ENCODE measurements at places on chromosomes 3 and 15. TPM values are rescaled to one million over a fixed set of nuclear protein-coding genes. Genes with fewer than 3 reads are reported as not detected.

Gene LAMB2
- 259 TPM for total RNA-seq

DNA sequence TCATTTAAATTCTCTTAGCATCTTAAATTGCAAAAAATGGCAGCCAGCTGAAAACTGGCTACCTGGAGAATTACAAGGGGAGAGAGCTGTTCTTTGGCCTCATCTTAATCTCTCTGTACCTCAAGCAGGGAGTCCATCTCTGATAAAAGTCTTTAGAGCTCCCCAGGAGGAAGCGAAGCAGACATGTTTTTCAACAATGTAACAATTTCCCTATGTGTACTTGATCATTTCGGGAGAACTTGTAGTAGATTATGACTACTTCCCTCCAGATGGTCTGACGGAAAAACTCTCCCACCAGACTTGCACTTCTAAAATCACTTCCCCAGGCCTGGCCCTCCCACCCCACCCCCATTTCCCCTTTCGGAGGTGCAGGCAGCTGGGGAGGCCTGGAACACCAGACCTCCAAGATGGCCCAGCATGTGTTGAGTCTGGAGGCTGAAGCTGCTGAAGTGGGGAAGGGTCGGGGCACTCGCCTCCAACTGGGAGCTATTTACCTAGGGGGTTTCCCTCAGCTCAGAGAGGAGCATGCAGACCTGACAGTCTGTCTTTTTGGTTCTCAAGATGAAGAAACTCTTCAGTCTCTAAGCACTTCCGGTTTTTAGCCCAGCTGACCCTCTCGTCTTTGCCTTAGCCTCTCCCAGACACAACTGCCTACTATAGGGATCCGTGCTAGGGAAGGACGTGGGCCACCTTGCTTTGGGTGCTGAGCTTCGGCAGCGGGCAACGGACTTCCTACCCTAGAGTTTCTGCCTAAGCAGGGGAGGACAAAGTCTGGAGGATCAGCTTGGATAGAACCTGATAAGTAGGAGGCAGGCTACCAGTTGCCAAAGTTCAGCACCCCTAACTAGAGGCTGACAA lies 164.0 kb upstream of the TBL1XR1 start:
- peak overlapping the region; percentile 67 for H3K4me3 ChIP-seq
- peaks cover 27% of the 10 kb centered on the region for H3K27me3 ChIP-seq
- H3K36me3 ChIP-seq, result peaks cover 4% of the 10 kb centered on the region
- peak overlapping the region; percentile 98 for H3K27ac ChIP-seq
- peaks cover 49% of the 10 kb centered on the region for H3K4me1 ChIP-seq

DNA sequence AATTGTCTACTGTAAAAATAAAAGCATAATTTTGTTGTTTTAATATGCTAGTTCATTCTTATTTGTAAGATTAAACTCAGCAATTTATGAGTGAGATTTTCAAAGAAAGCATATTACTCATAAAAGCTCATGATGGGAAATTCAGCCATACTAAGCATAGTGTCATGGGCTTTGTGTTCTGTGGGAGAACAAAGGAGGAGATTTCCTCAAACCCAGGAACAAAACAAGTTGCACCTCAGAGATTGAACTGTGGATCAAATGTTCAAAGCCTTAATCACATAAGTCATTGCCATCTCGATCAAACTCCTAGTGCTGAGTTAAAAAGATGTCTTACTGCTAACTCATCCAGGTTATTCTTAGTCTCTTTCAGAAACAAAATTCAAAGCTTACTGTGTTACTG lies 85.6 kb upstream of the PDZRN3 start:
- H3K27me3 ChIP-seq, result peaks cover 3% of the 10 kb centered on the region
- no peak for DNase-seq
- H3K4me1 ChIP-seq, result no peaks in the 10 kb centered on the region
- H3K4me3 ChIP-seq, result no peak overlapping the region
- no peak overlapping the region for H3K27ac ChIP-seq

DNA sequence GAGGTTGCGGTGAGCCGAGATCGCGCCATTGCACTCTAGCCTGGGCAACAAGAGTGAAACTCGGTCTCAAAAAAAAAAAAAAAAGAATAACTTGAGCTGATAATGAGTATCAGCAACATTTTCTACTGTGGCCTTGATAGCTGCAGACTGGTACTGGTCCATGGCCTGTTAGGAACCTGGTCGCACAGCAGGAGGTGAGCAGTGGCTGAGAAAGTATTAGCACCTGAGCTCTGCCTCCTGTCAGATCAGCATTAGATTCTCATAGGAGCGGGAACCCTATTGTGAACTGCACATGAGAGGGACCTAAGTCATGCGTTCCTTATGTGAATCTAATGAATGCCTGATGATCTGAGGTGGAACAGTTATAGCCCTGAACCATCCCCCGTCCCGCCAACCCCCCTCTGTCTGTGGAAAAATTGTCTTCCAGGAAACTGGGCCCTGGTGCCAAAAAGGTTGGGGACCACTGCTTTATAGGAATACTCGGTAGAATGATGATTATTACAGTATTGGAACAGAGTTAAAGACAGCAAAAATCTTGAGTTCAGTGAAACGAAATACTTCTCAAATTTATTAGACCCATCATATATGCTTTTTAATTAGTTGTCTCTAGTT lies 126.0 kb downstream of the ZNF609 start:
- no peaks in the 10 kb centered on the region for H3K36me3 ChIP-seq
- no peak overlapping the region for H3K4me3 ChIP-seq
- peaks cover 2% of the 10 kb centered on the region for H3K27me3 ChIP-seq
- no peak for DNase-seq
- peaks cover 9% of the 10 kb centered on the region for H3K4me1 ChIP-seq

DNA sequence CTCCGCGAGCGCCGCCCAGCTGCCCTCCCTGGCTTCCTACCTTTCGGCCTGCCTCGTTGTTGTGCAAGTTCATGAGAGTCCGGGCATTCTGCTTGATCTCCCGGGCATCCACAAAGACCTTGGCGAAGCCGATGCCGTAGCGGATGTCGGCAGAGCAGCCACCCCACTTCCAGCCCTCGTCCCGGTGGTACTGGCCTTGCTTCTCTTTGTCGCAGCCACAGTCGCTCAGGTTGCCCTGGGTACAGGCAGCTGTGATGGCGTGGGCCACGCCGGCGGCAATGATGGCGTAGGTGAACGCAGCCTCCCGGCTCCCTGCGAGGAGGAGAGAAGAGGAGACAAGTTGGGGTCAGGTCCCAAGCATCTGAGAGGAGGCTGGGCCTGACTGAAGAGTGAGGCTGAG lies 25.4 kb downstream of the WNT7A start:
- H3K27me3 ChIP-seq, result peaks cover 2% of the 10 kb centered on the region
- H3K36me3 ChIP-seq, result no peaks in the 10 kb centered on the region
- H3K4me3 ChIP-seq, result no peak overlapping the region
- no peak for DNase-seq
- H3K27ac ChIP-seq, result no peak overlapping the region
- H3K4me1 ChIP-seq, result peaks cover 4% of the 10 kb centered on the region

DNA sequence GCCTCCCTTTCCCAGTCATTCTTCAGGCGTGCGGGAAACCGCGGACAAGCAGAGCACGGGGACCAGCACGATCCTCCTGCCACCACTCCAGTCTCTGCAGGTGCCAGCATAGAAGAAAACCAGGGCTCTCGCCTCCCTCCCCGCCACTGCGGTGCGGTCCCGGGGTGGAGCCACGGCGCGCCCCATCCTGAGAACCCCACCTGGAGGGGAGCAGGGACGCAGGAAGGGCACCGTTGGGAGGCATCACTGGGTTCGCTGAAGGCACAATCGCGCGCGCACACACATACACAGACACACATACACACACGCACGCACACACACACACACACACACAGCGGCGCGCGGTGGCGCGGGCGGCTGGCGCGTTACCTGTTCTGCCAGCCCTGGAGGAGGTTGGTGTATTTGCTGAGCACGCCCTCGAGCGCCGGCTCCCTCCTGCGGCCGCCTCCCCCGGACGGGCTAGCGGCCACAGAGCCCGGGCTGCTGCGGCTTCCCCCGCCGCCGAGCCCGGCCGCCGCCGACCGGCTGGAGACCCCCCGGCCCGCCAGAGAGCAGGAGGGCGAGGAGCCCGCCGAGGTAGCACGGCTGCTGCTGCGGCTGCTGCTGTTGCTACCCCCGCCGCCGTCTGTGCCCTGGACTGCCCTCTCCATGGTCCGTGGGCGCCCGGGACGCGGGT lies 394 bp downstream of the OSBPL10 start:
- H3K4me3 ChIP-seq, result peak overlapping the region; percentile 87
- H3K27ac ChIP-seq, result no peak overlapping the region
- H3K27me3 ChIP-seq, result peaks cover 1% of the 10 kb centered on the region
- peak; percentile 70 for DNase-seq

DNA sequence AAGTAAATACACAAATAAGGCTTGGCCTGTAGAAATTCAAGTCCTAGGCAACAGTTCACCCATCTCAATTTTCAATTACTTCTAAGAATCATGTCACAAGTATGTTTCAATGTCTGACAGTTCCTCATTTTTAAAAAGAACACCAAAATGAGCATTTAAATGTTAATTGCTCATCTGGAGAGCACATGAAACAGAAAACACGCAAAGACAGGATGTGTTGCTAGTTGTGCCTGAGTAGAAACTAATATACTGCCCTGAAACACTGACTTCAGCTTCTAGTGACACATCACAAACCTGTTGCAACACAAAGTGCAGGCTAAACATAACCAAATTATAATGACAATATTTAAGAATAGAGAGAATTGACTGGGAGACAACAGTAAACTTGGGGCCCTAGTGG lies 167.3 kb upstream of the THBS1 start:
- H3K27me3 ChIP-seq, result no peaks in the 10 kb centered on the region
- H3K4me3 ChIP-seq, result no peak overlapping the region
- no peaks in the 10 kb centered on the region for H3K4me1 ChIP-seq
- no peak overlapping the region for H3K27ac ChIP-seq
- no peaks in the 10 kb centered on the region for H3K36me3 ChIP-seq
- no peak for DNase-seq

GRCh38 chr3:155465664-155466063 lies 172.2 kb upstream of the STRIT1 start:
- H3K36me3 ChIP-seq, result peaks cover 6% of the 10 kb centered on the region
- no peaks in the 10 kb centered on the region for H3K27me3 ChIP-seq
- no peak overlapping the region for H3K27ac ChIP-seq
- DNase-seq, result no peak
- no peak overlapping the region for H3K4me3 ChIP-seq
